ENCODE measurements at places on chromosomes 2 and 18.

GRCh38 chr2:8938384-8938783, 65.1 kb downstream of the MBOAT2 start:
- no peak for DNase-seq

GRCh38 chr18:9578306-9578705, 36.1 kb downstream of the PPP4R1 start:
- DNase-seq, result no peak

DNA sequence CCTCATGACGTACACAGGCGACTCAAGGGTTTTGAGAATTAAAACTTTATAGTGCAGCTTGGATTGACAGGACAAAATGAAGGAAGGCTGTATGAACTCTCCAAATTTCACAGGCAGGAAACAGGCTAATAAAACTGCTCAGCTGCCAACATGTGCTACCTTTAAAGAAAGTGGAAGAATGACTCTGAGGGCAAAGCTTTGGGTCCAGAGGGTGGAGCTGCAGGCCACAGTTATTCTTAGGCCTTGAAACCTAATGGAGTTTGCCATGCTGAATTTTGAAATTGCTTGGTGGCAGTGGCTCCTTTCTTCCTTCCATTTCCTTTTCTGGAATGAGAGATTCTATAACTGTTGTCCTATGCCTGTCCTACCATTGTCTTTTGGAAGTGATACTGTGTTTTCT, 34.8 kb downstream of the HAT1 start:
- DNase-seq, result peak; percentile 17

- DNase-seq, result no peak
These were observed 64.9 kb upstream of the STPG4 start for GRCh38 chr2:47219970-47220369.

GRCh38 chr2:11344956-11345677, 681 bp upstream of the ROCK2 start:
- peak; percentile 13 for DNase-seq

GRCh38 chr2:161017780-161018470, 142.3 kb upstream of the TANK start:
- DNase-seq, result no peak

GRCh38 chr2:20917719-20918572, 95.0 kb upstream of the LDAH start:
- no peak for DNase-seq

DNA sequence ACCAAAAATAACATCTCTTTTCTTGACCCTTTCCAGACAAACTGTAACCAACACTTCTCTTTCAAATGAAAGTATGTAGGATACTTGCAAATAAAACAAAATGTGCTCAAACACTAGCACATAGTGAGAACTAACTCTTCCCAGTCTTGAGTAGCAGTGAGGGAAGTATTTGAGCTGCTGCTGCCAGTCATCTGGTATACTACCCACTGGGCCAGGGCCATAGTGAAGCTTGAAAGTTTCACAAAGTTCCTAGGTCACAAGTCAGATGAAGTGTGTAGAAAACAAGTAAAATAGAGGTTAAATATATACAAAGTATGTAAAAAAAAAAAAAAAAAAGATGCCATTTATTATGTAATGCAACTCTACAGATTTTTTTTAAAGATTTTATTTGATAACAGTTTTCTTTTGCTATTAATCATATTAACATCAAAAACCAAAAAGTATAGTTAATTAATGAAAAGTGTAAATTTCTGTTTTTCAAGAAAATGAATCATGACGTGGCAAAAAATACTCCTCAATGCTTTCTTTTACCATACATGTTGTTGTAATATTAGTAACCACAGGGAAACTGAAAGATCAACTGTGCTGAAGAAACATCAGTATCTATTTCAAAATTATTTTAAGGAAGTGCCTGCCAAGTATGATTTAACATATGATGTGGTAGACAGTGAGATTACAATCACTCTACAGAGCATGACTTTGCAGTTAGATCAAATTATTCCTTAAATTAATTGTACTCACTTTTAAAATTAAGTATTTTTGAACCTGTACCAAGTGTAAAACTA, 21.6 kb upstream of the TRIB2 start:
- peak; percentile 81 for DNase-seq

GRCh38 chr2:105525201-105525600, 126.3 kb upstream of the FHL2 start:
- no peak for DNase-seq

GRCh38 chr2:230932556-230933511, 7.8 kb upstream of the GPR55 start:
- DNase-seq, result peak; percentile 31

DNA sequence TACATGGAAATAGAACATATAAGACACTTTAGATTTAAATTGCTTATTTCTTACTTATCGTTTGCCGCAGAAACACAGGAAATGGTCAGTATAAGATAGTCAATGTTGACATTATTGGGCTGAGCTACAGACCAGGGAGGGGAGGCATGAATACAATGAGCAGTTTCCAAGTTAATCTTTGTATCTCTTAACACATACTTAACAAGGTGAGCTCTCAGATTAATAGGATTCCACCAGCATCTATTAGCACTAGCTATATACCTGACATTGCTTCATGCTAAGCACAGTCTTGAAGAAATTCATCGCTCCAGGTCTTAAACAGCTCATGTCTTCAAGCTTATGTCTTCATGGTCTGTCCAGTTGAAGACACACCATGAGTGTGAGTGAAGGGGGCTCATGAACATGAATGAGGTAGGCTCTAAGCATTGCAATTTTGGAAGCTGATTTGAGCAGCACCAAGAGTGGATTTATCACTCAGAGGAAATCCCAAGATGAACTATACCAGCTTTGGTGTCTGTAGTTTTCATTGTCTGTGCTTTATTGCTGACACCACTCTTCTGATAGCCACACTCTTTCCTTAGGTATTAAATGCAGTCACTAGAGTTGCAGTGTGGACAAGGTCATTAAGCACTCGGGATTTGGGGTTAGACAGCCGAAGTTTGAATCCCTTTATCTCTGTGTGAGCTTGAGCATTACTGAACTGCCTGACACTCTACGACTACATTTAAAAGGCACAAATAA, 359.3 kb upstream of the EPHA4 start:
- DNase-seq, result no peak

GRCh38 chr2:169598982-169599381, 14.8 kb downstream of the PPIG start:
- DNase-seq, result no peak

DNA sequence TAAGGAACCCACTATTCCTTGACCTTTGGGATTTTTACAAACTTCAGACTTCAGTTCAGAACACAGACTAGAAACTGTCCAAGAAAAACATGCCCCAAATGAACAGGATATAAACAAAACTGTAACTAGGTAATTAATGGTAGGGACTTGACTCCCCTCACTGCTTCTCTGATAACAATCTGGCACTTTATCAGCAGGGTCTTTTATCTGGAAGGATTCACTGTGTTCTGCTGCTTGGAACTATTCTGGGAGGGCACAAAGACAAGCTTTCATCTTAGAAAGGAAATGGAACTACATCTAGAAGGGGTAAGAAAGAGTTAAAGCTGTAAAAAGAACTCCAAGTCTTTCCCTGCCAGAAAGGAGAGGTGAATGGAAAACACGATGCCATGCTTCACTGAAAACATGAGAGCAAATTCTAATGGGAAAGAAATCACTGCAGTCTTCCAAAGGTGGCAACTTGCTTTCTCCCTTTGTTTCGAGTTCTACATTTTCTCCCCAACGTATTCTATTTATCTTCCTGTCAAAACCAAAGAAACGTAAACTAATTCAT, 181.2 kb downstream of the THADA start:
- DNase-seq, result no peak

- DNase-seq, result no peak
These were observed 12.3 kb upstream of the CNGA3 start for GRCh38 chr2:98333922-98334321.
